ENCODE measurements at places on chromosomes 4 and X.

GRCh38 chr4:138449938-138450337 is 207.8 kb upstream of the SLC7A11 start:
- DNase-seq = no peak

DNA sequence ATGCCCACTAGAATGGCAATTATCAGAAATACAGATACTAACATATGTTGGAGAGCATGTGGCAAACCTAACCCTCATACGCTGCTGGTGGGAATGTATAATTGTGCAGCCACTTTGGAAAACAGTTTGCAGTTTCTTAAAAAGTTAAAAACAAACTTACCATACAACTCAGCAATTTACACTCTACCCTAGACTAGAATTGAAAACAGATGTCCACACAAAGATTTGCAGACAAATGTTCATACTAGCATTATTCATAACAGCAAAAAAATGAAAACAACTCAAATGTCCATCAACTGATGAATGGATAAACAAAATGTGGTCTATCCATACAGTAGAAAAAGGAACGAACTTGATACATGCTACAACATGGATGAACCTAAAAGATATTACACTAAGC is 64.4 kb downstream of the SLC9A7 start:
- DNase-seq = no peak

DNA sequence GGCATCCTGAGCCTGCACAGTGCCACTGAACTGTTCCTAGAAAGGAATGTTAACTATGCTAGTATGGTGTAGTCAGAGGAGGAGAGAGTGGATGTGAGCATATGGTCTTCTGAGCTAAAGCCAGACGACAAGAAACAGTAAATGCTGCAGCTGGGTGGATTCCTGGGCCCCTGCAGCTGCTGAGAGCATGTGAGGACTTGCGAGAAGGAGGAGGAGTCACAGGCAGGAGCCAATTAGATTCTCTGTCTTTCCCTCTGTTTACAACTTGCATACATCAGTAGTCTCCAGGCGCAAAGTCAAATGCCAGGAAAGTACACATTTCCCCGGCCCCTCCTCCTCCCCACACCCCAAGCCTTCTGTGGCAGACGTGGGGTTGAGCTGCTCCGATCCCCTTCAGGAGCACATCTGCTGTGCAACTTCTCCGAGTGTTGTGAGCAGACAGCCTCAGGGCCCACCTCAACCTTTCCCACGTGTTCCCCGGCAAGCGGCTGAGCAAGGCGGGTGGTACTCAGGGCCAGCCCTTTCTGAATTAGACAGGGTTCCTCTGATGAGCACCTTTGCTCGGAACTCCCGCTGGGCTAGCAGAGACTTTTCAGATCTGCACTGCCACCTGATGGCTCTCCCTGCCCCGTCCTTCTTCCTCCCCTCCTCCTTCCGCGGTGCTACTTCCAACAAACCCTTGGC is 108.7 kb upstream of the ATP6AP2 start:
- no peak for DNase-seq

DNA sequence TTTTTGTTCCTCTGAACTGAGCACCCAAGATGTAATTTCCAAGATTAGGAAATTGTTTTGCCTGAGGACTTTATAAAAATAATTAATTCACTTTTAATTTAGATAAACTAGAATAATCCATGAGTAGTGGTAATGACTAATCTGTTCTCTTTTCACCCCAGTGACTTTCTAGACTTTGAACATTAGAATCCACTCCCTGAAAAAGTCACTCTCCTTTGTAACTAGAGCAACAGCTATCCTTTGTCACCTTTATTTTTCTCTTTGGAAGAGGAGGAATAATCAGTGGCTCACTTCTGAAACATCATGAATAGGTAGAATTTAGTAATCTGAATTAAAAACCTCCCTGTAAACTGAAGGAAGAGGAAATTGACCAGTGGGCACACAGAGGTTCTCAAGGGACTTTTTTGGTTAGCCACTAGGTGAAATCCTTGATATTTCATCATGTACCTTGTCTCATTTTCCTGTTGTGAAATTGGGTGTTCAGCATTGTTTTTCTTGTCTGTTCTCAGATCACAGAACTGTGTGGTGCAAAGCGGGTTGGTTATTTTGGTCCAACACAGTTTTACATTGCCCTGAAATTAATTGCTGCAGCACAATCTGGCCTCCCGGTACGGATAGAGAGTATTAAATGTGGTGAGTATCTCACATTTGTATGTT is 59.4 kb downstream of the REPS2 start:
- no peak for DNase-seq

- no peak for DNase-seq
Observed at GRCh38 chr4:86549163-86549788, 44.8 kb upstream of the PTPN13 start.

- no peak for DNase-seq
Observed at GRCh38 chr4:60482921-60483351, 717.2 kb upstream of the ADGRL3 start.

DNA sequence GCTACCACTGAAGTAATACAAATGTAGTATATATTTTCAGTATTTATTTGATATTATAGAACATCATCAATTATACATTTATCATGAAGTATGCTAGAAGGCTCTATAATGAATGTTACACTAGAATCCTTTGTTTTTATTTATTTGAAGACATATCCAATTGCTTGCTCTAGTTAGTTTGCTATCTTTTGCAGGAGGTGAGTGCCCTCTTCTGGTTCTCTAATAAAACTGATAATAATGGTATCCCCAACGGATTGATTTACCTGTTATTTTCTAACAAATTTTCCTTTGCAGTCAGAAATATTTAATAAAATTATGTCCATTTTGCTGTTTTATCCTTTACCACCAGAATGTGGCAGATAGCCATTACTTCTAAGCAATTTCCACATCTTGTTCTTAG is 274.3 kb upstream of the TACR3 start:
- no peak for DNase-seq

- no peak for DNase-seq
Observed at GRCh38 chr4:14303856-14304255, 676.3 kb upstream of the BOD1L1 start.

GRCh38 chr4:101701551-101701950 is 89.0 kb upstream of the BANK1 start:
- DNase-seq = no peak

DNA sequence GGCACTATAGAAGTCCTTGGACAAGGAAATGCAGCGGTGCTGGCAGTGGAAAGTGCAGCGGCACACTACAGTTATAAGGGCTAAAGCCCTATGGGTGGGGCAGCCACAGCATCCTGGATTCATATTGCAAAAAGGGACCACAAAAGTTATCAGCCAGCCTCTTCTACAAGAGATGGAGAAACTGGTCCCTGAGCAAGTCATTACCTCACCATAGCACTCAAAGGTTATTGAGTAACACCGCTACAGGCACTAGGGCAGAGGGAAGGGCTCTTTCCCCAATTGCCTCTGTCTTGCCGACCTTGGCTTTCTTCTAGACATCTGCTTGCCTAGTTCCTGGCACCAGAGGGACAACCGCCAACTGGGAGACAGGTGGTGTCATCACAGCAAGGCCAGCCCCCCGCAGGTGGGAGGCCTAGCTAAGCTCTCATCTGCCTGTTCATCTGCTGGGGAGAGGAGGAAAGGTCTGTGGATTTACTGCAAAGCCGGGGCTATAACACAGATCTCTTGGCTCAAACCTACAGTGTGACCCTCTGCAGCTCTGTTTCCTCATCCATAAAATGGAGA is 600.0 kb downstream of the BCOR start:
- no peak for DNase-seq

- no peak for DNase-seq
Observed at GRCh38 chr4:8790749-8791148, 80.9 kb downstream of the HMX1 start.

GRCh38 chr4:48329976-48330375 is 11.4 kb upstream of the SLAIN2 start:
- DNase-seq = no peak

DNA sequence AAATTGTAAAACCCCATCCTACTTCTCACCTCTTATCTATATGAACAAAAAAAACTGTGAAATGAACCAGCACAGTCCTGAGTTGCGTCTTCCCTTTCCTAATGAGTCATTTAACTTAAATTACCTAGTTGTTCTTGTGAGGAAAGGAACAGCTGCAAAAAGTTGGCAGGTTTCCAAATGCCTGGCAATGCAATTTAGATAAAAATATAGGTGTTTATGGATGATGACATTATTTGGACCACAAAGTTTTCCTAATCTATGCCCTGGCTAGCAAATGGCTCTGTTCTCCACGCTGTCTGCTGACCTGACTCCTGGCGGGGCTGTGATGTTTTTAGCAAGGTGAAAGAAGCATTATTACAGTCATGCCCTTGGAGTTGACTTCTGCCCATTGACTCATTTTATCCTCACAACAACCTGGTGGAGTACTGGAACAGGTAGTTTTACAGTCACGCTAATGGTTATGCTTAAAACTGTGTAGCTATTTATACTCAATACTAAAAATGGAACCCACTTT is 29.8 kb upstream of the RELL1 start:
- DNase-seq = no peak

- DNase-seq = no peak
Observed at GRCh38 chr4:40314951-40315350, 20.2 kb upstream of the CHRNA9 start.

GRCh38 chrX:126395909-126396308 is 156.7 kb downstream of the DCAF12L1 start:
- DNase-seq = no peak

DNA sequence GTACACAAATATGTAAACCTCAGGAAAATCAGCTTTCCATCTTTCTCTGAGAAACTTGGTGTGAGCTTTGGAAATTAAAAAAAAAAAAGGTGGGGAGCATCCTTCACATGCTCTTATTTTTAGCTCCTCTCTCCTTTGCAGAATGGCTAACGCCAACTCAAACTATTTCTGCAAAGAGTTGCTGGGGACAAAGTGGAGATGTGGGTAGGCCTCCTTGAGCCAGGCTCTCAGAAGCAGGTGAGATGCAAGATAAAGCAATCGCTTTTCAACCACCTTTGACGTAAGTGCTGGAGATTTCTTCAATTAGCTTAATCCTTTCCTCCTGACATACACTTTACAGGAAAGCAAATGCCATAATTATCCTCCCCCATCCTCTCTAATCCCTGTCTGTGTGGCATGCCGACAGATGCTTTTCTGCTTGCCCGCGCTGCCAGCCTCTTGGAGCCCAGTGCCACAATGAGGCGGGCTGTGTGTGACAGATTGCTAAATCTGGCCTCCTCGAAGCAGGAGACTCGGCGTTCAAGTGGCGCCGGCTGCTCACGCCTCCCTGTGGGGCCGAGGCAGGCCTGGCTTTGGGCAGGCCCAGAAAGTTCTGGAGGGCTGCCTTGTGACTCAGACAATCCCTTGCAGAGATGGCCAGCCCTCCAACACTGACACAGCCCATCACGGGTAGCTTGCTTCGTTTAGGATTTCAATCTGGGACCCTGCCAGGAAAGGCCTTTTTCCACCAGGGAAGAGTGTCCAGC is 64.9 kb upstream of the SOD3 start:
- no peak for DNase-seq

- DNase-seq = no peak
Observed at GRCh38 chr4:1997712-1998111, 11.1 kb downstream of the NELFA start.

DNA sequence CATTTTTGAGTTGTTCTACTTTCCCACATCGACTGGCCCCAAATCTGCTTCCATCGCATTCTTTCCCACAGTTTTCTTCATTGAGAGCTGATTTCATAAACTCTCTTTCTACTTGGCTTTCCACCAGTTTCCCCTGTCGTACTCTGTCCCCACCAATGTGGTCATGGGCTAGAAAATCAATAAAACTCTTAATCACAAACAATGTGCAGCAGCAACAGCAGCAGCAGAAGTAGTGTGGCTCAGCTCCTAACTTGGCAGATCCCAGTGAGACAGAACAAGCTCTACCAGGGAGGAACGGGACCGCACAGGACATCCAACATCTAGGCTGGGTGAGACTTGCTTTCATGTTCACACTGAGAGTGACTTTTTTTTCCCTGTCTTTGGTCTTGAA is 3.1 kb upstream of the SETD7 start:
- DNase-seq = no peak

DNA sequence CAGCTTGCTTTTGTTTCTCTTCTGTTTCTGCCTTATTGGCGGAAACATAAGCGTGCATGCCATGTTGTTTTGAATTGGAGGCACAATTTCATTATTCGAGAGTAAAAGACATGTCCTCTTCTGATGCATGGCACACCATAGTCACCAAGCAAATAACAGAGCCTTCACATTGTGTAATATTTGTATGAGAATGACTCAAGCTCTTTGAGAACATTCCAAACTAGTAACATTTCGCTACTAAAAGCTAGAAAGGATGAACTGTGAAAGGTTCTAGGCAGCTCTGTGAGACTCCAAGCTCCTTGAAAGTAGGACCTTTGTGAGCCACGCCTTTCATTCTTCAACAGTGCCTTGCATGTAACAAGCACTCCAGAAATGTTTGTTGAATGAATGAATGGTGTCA is 9.2 kb upstream of the ANXA3 start:
- no peak for DNase-seq

GRCh38 chrX:50579955-50580354 is 109.3 kb upstream of the DGKK start:
- DNase-seq = no peak

DNA sequence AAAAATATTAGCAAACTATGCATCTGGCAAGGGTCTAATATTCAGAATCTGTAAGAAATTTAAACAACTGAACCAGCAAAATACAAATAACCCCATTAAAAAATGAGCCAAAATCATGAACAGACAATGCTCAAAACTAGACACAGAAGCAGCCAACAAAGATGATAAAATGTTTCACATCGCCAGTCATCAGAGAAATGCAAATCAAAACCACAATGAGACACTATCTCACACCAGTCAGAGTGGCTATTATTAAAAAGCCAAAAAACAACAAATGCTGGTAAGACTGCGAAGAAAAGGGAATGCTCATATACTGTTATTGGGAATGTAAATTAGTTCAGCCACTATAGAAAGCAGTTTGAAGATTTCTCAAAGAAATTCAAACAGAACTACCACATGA is 201.3 kb upstream of the CPEB2 start:
- DNase-seq = no peak

DNA sequence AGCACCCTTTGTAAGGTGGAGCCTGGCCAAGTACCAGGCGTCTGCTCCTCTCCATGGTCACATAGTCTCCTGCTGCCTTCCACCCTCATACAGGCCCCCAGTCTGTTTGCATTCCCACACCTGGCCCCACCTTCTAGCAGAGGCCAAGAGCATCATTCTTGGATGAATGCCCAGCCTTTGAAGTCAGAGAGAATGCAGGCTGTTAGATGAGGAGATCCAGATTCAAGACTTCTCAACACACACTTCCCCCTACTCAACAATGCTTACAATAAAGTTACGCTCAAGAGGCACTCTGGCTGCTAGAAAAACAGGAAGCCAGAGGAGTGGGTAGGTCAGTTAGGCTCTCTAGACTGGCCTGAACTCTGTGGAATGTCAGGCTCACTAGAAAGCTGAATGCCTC is 43.3 kb downstream of the SHROOM4 start:
- DNase-seq = no peak

DNA sequence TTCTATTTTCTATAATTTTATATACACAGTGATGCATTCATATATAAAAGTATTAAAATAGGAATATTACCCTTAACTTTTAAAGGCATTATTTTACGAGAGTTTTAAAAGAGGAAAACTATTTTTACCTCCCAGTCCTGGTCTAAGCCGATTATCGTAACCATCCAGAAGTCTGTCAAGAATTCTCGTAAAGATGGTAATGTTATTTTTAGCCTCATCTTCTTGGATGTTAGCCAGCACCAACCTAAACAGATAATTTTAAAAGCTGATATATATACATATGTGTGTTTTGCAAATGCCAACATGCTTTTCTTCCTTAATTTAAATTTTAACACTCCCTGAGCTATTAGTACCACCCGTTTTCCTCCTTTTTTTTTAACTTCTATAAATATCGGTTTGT is 4.0 kb downstream of the GABRA2 start:
- no peak for DNase-seq

GRCh38 chr4:24473309-24473721 is 111.0 kb downstream of the DHX15 start:
- no peak for DNase-seq
